ENCODE measurements at places on chromosomes 12 and 14.

DNA sequence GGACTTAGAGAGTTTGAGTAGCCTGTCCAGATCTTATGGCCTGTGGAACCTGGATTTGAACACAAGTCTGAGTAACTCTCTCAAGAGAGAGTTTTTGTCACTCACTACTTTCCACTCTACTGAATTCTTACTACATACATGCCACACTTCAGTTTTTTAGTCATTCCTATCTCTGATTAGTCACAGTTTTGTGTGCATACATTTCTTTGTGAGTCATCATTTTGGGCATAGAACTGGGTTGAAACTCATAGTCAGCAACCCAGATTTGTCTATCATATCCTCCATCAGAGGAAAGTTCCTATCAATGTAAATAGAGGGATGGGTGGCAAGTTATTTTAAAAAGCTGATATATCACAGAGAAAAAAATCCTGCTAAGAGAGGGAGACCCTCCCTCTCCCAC is 42.9 kb downstream of the FLRT2 start:
- no peak for DNase-seq

GRCh38 chr12:86249851-86250250 is 6.3 kb downstream of the MGAT4C start:
- DNase-seq: no peak

DNA sequence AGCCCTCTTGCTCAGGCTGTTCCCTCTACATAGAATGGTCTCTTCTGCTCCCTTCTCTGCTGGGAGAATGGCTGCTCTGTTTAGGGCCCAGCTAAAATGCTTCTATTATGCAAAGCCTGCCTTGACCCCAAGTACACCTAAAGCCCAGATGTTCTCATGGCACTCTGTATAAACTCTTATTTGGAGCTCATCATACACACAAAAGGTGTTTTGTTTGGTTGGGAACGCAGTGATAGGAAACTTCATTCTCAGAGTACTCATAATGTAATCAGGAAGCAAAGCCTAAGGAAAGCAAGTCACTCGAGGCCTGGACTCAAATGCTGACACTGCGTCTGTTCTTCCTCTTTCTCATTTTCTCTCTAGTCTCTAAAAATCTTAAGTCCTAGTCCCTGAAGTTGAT is 38.2 kb upstream of the SYCP3 start:
- no peak for DNase-seq

DNA sequence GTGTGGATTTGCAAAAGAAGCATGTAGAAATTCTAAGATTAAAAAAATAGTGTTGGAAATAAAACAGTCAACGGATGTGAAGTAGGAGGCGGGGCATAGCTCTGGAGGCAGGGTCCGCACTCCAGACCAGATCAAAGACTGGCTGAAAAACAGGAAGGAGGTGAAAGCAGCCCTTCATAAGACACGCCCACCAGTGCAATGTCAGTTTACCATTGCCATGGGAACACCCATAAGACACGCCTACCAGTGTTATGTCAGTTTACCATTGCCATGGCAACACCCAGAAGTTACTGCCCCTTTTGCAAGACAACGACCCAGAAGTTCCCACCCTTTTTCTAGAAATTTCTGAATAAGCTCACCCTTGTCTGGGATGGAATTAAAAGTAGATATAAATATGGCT is 87.1 kb downstream of the FZD10 start:
- DNase-seq: no peak

DNA sequence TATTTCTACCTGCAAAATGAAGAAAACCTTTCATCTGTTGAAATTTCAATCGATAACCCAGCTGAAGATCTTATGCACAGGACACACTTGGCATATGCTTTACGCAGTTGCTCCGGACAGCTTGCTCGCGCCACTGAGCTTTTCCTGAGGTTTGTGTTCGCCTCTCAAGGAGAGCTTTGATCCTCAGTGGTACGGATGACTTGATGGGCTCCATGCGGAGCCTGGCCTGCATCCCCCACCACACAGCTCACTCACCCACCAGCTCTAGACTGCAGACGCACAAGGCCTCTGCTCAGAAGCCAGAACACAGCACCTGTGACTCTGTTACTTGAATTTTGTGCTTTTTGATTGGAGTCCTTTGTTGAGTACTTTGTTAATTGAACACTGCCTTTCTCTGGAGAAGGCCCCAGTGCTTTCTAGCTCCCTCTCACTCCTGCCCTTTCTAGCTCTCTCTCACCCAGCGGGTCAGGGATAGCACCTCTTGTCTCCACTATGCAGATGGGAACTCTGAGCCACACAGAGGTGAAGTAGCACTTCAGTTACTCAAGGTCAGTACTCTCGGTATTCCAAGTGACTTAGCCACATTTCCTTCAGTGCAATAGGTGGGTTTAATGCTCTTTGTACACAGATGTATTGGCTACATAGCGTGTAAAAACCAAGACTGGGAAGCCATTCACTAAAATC is 52.1 kb downstream of the TBC1D30 start:
- DNase-seq: no peak

- no peak for DNase-seq
Observed at GRCh38 chr12:1470051-1470450, 124.3 kb downstream of the FBXL14 start.

GRCh38 chr14:100666403-100666802 is 60.3 kb upstream of the DLK1 start:
- DNase-seq: no peak

DNA sequence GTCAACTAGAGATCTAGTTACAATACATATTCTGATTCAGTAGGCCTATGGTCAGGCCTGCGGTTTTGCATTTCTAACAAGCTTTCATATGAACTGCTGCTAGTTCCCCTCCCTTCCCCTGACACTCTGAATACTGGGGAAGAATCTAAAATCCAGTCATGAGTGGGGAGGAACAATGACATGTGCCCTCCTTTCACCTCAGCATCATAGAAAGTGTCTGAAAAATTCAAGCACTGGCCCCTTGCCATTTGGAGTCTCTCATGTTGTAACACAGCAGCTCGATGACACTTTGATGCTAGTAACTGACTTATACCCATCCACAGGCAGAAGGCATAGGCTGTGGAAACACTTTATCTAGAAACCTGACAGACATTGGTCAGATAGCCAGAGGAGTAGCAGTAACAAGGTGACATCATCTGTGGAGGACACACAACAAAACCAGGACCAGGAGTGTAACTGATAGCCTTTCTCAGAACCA is 161.9 kb upstream of the RASSF8 start:
- no peak for DNase-seq

- no peak for DNase-seq
Observed at GRCh38 chr12:102033991-102034745, 27.6 kb downstream of the WASHC3 start.

DNA sequence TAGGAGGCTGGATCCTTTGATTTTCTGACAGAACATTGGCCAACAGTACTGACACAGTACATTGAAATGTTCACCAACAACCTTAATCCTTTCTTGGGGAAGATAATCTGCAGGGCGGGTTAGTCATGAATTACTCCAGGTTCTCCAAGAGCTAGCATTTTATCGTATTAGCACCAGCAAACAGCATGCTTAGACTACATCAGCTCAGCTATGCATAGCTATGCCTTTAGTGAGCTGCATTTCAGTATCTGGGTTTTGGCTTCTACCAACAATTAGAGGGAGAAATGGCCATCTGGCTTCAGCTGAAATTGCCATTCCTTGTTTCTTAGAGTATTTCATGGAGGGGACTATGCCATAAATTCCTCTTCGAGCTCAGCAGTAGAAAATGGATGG is 33.8 kb downstream of the SAMD4A start:
- no peak for DNase-seq

- no peak for DNase-seq
Observed at GRCh38 chr12:22321638-22322037, 12.9 kb downstream of the ST8SIA1 start.

- DNase-seq: no peak
Observed at GRCh38 chr12:52976574-52977071, 27.7 kb downstream of the KRT18 start.
